ENCODE measurements at places on chromosomes 16 and 17. TPM values are rescaled to one million over a fixed set of nuclear protein-coding genes. Genes with fewer than 3 reads are reported as not detected.
A peak's percentile ranks its signal among the peaks of the same experiment; 100 is the strongest.

The MOSMO gene
- total RNA-seq = 26.5 TPM

The CDRT4 gene
- total RNA-seq = 2.9 TPM

The LGALS9B gene
- not detected for total RNA-seq

The CLEC16A gene
- total RNA-seq = 16.3 TPM

The IL17C gene
- not detected for total RNA-seq

The PIPOX gene
- total RNA-seq = 3.0 TPM

The LDAF1 gene
- total RNA-seq = 73.6 TPM

The SOX8 gene
- 0.33 TPM for total RNA-seq

DNA sequence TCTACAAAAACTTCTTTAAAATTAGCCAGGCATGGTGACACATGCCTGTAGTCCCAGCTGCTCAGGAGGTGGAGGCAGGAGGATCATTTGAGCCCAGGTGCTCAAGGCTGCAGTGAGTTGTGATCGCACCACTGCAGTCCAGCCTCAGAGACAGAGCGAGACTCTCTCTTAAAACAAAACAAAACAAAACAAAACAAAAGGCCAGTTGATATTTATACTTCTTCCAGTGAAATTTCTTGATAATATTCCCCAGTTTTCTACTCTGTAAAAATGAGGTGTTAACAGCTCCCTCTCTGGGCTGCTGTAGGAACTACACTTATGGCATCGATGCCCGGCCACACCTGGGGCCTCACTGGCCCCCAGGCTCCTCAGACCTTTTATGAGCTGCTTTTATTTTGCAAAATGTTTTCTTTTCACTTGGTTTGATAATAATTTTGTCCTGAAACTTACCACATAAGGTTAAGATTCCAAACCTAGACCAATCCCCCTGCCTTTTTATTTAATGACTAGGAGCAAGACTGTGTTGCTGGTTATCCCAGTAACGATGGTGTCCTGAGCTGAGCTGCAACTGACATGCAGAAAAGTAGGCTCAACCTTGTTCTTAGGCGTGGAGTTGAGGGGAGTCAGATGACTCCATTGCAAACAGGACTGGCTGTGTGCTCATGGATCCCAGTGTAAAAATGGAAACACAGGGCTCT lies 17.6 kb downstream of the MAPK8IP3 start:
- peak; percentile 53 for DNase-seq

- no peak for DNase-seq
Observed at GRCh38 chr16:88963583-88963982, 13.4 kb downstream of the CBFA2T3 start.

- no peak for DNase-seq
Observed at GRCh38 chr16:14155572-14156190, 84.6 kb downstream of the MRTFB start.

DNA sequence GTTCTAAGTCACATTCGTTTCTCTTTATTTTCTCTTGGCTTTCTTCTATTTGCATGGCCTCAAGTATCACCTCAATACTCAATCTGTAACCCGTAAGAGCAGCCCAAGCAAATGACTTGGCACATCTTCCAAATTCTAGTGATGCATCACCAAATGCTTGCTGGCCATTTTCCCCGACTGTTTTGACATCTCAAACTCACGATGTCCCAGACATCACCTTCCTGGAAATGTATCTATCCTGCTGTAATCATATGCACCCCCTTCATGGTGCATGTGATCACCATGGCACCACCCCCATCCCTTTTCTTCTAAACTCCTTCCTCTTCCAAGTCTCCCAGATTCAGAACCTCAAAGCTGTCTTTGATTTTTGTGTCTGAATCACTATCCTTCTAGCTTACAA lies 24.0 kb upstream of the ABCA5 start:
- DNase-seq = no peak

- no peak for DNase-seq
Observed at GRCh38 chr16:48001324-48001895, 154.4 kb downstream of the ABCC12 start.

GRCh38 chr17:2695243-2695960 lies 16.2 kb downstream of the CLUH start:
- DNase-seq = no peak

DNA sequence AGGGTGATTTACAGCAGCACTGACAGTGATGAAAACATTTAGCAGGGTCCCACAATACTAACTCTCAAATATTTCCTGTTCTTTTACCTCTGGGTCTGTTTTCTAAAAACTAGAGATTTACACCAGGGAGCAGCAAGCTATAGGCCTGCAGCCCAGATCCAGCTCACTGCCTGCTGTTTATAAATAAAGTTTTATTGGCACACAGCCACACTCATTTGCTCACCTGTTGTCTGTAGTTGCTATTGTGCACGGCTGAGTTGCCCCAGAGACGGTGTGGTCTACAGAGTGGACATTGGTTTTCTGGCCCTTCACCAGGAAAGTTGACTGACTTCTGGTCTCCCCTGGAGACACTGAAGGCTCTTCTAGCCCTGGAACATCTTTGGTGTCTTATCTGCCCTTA lies 16.3 kb upstream of the JPT2 start:
- DNase-seq = no peak

DNA sequence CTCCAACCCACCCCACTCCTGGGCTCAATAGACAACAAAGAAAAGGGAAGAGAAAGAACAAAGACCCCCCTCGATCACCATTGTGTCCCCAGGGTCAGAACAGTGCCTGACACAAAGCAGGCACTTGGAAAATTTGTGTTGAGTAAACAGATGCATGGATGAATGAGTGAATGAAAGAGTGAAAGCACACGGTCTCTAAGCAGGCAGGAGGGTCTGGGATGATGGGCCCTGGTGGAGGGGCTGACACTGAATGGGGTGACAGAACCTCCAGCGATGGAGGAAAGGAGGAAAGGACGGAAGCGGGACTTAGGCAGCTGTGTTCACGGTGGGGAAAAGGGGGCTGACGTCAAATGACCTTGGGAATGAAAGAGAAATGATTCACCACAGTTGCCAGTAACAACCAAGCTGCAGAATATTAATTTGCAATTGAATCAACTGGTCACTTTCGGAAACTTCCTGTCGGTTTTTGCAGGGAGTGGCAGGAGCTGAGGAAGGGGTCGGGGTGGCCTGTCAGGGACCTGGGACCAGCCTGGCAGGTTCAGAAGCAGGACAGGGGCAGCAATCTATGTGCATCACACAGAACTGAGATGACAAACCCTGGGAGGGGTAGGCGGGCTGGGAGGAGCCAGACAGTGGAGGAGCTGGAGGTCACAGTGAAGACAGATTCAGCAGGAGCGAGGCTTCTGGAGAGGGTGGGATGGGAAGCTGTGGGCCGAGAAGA lies 6.7 kb upstream of the GAST start:
- DNase-seq = no peak

GRCh38 chr17:61442878-61443474 lies 9.2 kb upstream of the TBX4 start:
- DNase-seq = no peak

- no peak for DNase-seq
Observed at GRCh38 chr16:81008505-81008789, 1.4 kb downstream of the CENPN start.

- DNase-seq = no peak
Observed at GRCh38 chr17:42665581-42666001, 6.5 kb downstream of the TUBG2 start.

DNA sequence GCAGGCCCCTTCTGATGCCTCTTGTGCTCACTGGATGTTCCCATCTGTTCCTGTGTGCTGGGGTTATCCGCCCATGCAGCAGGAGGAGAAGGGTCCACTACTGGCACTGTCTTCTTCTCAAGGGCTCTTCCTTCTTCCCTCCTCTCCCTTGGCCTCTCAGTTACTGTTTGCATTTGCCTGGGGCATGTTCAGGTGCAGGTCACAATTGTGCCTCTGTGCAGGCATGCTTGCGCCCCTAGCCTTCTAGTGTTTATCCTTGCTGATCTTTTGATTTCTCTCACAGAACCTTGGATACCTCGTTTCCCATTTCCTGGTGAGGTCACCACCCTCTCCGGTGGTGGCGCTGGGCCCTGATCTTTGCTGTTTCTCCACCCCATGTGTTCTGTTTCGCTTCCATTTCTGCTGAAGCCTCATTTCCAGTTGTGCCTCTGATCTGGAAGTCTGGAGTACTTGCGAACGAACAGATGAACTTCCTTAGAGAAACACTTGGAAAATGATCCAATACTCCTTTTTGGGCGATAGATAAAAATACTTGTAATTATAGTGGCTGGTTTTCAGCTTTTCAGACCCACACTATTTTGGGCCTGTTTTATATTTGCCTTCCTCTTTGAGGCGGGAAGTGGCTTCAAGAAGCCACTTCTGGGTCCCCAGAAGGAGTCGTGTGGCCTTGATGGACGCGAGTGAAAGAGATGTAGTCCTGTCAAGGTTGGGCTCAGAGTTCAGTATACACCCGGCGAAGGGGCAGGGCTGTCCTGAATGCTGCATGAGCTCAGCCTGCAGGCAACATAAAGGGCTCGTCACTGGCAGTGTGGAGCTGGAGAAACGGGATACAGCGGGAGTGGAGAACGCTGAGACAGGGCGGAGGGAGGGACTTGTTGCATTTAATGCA lies 312.9 kb downstream of the SNX29 start:
- peak; percentile 23 for DNase-seq

GRCh38 chr17:38746849-38747462 lies 1.2 kb downstream of the PCGF2 start:
- no peak for DNase-seq

GRCh38 chr16:15782573-15783365 lies 74.1 kb downstream of the MYH11 start:
- DNase-seq = no peak

DNA sequence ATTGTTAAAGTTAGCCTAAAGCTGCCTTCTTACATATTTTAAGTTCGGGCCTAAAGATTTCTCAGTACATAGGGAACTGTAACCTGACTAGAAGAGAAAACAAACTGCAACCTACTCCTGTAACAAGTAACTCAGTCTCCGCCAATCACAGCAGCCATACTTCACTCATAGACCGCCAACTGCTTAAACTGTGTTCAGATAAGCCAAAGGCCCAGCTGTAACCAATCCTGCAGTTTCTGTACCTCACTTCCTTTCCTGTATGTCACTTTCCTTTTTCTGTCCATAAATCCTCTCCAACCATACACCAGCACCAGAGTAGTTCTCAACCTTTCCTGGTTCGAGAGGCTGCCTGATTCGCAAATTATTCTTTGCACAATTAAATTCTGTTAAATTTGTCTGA lies 41.5 kb downstream of the GLG1 start:
- no peak for DNase-seq

DNA sequence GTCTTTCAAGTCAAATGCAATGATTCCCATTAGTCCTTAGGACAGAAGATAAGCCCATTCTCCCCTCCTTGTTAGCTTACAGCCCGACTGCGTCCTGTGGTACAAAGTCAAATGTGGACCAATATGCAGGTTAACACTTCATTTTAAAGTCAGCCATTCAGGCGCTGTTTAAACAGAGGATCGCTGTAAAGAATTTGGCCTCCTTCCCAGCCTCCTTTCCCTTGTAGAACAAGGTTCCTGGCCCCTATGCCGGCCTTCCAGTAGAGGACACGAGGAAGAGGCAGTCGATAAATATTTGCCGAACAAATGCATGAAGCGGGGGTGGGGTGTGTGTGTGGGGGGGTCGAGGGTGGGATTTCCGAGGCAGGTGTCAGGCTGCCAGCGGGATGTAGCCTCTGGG lies 4.3 kb downstream of the SDK2 start:
- DNase-seq = no peak

DNA sequence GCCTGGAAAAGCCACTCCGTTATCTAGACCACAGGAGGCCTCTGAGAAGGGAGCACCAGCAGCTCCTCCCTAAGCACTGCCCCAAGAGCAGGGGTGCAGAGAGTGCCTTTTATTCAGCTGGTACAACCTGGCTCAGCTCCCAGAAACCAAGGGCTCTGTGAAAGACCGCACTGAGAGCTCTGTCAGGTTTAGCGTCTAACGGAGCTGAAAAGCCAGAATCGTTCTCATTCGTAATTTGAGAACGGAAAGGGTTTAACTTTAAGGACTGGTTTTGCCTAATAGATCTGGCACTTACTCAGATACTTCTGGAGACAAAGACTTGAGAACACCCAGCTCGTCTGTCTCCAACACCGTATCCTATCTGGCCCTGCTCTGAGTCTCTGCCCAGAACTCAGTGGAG lies 13.5 kb downstream of the MPG start:
- DNase-seq = peak; percentile 52

GRCh38 chr17:14553847-14554246 lies 253.0 kb downstream of the HS3ST3B1 start:
- DNase-seq = no peak

DNA sequence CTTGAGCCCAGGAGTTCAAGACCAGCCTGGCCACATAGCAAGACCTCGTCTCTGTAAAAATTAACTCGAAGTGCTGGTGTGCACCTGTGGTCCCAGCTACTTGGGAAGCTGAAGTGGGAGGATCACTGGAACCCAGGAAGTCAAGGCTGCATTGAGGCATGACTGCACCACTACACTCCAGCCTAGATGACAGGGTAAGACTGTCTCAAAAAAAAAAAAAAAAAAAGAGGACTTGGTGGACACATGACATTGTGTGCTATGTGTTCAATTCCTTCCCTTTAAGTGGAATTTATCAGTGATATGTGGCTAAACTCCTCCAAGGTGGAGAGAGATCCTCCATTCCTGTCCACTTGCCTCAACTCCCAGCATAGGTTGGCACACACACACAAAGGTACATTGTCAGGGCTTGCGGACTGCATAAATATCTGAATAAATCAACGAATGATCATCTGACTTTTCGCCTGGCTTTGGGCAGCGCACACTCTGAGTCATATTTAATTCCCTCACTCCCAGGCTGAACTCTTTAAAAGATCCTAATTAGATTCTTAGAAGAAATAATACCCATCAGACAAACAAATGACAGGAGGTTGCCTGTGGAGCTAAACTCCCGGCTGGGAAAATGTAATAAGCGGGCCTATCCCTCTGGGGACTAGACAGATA lies 25.0 kb upstream of the SYT17 start:
- no peak for DNase-seq

DNA sequence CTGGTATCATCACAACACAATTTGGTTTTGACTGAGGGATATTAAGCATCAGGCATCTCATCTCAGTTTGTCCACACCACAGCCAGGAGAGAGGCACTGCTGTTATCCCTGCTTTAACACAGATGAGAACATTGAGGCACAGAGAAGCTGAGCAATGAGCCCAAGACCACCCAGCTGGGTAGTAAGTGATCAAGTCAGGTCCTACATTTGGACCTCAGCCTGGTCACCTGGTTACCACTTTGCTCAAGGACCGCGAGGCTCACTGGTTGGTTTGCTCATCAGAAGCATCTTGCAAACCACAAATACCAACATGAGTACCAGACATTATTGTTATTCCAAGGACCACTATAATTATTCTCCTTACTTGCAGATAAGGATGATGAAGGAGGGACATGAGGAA lies 245.5 kb downstream of the CBLN1 start:
- no peak for DNase-seq

DNA sequence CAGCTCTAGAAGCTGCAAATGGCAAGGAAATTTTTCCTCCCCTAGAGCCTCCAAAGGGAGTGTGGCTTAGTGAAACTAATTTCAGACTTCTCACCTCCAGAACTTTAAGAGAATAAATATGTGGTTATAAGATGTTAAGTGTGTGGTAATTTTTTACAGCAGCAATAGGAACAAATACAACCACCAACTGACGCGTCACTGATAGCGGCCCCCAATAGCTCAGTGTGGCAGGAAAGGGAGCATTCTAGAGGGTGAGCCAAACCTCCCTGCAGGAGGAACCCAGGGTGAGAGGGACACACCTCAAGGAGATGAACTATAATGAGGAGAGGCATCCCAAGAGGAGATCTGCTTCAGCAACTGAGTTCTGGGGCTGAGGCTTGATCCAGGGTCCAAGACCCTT lies 4.0 kb downstream of the CCL4 start:
- no peak for DNase-seq

- no peak for DNase-seq
Observed at GRCh38 chr17:70780031-70780430, 610.7 kb downstream of the KCNJ2 start.

GRCh38 chr17:59406808-59407381 lies 75.4 kb downstream of the YPEL2 start:
- DNase-seq = peak; percentile 68

Measured in fibroblast of the aortic adventitia (primary cell).